ENCODE measurements at places on chromosomes 12 and 14.

GRCh38 chr14:20116748-20117147 lies 6.2 kb downstream of the OR4K17 start:
- DNase-seq = no peak

DNA sequence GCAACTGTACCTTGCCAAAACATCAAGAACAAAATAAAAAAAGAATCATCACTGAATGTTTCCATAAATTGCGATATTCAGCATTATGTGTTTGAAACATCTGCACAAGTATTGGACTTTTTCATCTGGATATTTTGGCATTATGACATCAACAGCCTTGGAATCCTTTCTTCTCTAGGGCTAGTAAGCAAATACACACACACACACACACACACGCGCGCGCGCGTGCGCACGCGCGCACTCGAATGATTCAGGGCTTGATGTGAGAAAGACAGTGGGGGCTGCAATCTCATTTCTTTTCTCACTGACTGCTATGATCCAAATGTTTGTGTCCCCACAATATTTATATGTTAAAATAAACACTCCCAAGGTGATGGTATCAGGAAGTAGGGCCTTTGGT lies 90.0 kb upstream of the SLC38A4 start:
- DNase-seq = no peak

- DNase-seq = no peak
These were observed 642 bp downstream of the SLC38A2 start for GRCh38 chr12:46371718-46372543.

GRCh38 chr14:99198746-99199502 lies 73.1 kb downstream of the BCL11B start:
- DNase-seq = no peak

GRCh38 chr14:68661226-68662225 lies 131.3 kb downstream of the ZFP36L1 start:
- no peak for DNase-seq

DNA sequence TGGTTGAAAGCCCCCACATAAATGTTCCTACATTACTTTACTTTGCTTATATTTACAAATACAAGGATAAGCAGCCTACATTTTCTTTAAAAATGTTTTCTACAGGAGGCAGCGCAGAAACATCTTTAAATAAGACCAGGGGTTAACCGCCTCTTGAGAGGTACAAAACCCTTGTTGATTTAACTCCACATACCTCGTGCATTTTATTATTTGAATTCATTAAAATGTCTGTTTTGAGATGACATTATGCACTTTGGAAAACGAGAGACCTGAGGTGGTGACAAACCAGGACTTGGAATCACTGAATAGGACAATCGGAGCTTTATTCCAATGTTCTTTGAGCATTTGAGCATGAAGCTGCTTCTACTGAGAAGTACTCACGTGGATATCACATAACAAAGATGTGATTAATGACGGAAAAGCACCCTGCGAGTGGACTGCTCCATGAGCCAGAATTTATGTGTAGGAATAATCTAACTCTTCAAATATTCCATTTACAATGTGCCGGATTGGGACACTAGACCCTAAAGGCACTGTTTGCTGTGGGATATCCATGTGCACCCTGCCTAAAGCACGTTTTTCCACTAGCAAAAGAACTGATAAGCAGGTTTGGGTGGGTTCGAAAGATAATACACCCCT lies 746 bp upstream of the DUSP16 start:
- no peak for DNase-seq

DNA sequence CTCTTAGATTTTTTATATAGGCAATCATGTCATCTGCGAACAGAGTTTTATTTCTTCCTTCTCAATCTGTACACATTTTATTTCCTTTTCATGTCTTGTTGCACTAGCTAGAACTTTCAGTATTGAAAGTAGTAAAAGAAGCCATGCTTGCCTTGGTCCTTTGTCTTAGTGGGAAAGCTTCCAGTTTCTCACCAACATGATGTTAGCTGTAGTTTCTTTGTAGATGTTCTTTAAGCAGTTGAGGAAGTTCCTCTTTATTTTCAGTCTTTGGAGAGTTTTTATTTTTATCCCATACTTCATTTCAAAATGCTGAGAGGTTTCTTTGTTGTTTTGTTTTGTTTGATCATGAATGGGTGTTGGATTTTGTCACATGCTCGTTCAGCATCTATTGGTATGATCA lies 12.7 kb upstream of the RIMKLB start:
- DNase-seq = no peak

DNA sequence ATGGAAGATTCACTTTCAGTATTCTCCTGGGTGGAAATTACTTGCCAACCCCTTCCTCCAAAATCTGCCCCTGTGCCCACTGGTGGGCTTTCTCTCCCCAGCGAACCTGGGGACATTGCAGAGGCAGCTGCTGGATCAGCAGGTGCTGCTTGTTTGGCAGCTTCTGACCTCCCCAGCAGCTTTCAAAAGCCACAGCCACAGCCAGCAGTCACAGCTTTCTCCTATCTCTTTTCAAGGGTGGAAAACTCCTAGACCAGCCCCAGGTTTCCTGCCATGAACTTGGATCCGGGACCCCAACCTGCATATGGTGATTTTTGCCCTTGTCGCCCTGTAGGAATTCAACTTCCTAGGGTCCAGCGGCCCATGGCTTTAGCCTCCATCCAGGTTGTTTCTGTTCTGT lies 330.8 kb downstream of the ADAMTS20 start:
- DNase-seq = no peak

DNA sequence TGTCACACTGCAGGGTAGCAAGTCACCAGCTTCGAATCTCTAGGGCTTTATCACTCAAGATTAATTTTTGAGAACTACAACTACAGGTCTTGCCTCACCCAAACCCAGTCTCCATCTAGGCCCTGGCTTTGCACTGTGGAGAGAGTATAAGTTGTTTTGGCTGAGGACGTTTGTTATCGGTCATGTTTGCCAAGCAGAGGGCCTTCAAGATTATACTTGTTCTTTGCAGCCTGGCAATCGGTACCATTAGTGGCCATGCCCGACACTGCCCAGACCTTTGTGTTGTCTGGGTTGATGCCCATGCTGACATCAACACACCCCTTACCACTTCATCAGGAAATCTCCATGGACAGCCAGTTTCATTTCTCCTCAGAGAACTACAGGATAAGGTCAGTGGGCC lies 25.7 kb downstream of the ARG2 start:
- no peak for DNase-seq

DNA sequence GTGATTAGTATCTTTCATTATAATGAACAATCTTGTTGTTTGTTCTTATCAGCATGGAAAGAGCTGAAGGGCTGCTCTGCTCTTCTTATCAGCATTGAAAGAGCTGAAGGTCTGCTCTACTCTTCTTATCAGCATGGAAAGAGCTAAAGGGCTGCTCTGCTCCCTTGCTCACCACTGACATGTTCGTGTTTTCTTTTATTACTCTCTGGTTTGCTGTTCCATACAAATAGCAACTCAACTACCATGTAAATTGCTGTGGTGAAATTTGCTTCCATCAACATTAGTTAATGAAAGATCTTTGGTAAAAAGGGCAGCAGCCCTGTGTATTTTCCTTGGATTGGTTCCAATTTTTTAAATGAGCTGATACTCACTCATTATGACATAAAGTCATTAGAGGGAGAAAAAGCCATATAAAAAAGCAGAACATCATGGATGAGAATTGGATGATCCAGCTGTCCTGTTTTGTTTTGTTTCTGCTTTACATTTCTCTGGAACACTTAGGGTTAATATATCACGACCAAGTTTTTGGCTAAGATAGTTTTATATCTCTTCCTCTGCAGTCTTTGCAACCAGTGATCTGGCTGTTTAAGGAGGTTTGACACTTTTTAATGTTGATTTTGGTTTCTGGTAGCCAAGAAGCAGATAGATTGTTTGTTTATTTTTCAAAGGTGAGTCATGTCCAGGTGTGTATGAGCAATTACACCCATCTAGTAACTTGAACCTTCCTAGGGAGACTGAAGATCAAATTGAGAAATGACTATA lies 356.6 kb downstream of the CEP128 start:
- no peak for DNase-seq

DNA sequence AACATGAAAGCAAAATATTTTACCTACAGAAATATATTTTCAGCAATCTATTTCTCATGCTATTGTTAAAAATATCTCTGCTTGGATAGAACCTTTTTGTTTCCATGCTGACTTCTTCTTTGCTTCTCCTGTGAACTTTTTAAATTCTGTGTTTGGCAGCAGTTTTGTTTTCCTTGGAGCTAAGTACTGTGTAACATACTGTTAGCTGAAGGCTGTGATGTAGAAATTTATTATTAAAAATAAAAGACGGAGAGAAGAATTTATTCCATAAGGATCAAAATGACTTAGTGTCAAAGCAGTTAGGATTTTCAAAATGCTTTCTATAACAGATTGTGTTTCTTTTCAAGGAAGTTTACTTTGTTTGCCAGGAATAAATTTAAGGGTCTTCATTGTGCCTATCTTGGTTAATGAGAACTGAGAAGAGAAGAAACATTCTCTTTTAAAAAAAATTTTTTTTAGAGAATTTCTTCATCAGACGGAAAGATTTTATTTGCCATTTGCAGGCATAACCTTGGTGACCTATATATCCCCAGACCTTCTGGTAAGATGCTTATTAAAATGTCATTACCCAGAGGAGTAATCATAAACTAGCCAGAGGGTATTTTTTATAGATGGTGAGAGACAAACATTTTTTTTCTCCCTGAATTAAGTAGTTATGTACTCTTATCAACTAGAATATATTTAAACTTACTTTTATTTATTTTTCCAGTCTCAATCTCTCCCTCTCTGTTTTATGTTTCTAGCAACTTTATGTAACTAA lies 147.1 kb upstream of the SLCO1C1 start:
- DNase-seq = no peak

DNA sequence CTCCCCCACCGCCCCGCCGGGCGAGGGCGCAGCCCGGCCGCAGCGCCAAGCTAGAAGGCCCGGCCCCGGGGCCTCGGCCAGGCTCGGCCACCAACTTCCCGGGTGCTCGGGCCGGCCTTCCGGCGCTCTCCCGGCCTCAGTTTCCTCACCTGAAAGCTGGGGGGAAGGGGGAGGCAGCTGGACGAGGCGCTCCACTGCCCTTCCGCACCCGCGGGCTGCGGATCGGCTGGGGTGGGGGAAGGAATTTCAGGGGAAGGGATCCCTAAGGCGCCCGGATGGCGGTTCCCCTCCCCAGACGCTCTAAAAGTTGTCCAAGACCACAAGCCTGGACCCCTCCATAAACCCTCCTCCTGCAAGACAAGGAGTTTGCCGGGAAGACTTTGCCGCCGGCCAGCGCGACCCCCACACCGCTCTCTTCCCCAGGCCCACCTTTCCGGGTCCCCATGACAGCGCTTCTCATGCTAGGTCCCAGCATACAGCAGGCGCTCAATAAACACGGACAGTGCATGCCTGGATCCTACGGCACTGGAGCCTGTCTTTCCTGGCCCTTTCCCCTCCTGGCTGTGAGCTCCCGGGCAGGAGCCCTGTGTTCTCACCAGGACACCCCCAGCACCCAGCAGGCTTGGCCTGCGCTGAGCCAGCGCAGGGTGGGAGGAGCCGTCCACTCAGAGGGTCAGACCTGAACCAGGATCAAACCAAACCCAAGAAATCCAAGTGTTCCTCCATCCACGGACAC lies 18.1 kb downstream of the BEGAIN start:
- no peak for DNase-seq

DNA sequence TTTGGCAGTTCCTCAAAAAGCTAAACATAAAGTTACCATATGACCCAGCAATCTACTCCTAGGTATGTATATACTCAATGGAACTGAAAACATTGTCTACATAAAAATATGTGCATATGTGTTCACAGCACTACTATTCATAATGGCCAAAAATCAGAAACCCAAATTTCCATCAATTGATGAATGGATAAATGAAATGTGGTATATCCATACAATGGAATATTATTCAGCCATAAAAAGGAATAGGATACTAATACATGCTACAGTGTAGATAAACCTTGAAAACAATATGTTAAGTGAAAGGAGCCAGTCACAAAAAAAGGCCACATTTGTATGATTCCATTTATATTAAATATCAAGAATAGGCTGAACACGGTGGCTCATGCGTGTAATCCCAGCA lies 3.4 kb downstream of the ACYP1 start:
- DNase-seq = no peak

DNA sequence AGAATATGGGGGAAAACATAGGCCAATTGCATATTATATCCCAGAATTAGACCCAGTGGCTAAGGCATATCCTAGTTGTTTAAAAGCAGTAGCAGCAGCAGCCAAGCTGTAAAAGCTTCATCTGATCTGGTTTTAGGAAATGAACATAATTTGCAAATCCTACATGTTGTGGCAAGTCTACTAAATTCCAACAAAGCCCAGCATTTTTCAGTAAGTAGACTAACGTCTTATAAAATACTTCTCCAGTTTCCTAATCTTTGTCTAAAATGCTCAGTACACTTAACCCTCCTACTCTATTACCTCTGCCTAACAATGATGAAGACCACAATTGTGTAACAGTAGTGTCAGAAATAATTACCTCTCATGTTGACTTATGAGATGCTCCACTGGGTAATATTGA lies 70.9 kb upstream of the RERGL start:
- no peak for DNase-seq

GRCh38 chr14:23441076-23441475 lies 5.6 kb upstream of the MYH7 start:
- no peak for DNase-seq

DNA sequence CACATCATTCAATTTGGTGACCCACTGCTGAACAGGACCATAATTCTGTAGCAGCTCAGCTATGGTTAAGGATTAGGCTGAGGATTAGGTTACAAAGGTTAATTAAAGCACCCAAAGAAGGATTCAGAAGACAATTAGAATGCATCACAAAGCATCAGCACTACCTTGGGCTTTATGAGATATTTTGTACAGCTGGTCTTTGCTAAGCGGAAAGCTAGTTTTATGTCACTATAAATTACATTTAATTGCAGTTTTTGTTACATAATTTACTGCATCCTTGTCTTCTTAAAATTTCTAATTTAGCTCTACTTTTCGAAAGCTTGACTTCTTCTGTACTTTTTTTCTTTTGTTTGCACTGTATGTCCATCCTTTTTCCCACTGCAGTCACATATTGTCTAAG lies 711.5 kb downstream of the RPS29 start:
- DNase-seq = no peak

GRCh38 chr14:55957950-55958349 lies 160.3 kb upstream of the PELI2 start:
- no peak for DNase-seq

DNA sequence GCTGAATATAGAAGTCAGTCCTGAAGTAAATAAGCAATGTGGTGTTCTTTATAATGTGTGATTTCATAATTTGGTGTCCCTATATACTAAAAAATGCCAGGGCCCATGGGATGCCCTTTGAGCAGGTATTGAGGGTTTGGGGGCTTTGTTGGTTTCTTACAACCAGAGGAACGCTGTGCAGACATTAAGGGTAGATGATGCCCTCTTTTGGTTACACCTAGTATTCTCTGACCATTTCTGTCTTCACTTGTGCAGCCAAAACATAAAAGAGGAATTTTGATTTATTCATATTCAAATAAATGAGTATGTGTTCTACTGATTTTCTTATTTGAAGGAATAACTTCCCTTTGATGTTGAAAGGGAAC lies 3.0 kb downstream of the LGR5 start:
- no peak for DNase-seq
